ENCODE measurements at places on chromosomes 1 and 21. TPM values are rescaled to one million over a fixed set of nuclear protein-coding genes. Genes with fewer than 3 reads are reported as not detected.

GRCh38 chr1:34683616-34684015 lies 71.2 kb upstream of the GJB5 start:
- no peak for DNase-seq

Gene COL6A1
- 186 TPM for total RNA-seq

- no peak for DNase-seq
These were observed 111.4 kb upstream of the TIAM1 start for GRCh38 chr21:31455506-31455905.

DNA sequence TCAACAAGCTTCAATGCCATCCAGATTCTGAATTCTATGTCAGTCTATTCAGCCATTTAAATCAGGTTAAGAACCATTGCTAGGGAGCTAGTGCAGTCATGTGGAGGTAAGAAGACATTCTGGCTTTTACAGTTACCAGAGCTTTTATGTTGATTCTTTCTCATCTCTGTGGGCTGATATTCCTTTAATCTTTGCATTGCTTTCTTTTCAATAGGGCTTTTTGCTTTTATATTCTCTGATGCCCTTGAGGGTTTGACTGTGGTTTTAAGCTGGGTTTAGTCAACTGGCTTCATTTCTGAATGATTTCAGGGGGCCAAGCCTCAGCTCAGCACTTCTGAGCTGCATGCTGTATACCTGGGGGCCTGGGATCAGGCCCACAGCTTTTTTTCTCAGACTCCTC lies 51.0 kb upstream of the GORAB start:
- DNase-seq, result no peak

Gene C1orf226
- under 0.01 TPM for total RNA-seq
